Activated T-cell treated with anti-CD3 and anti-CD28 coated beads for 4 hours (primary cell): ENCODE measurements at places on chromosomes 11 and 22.

DNA sequence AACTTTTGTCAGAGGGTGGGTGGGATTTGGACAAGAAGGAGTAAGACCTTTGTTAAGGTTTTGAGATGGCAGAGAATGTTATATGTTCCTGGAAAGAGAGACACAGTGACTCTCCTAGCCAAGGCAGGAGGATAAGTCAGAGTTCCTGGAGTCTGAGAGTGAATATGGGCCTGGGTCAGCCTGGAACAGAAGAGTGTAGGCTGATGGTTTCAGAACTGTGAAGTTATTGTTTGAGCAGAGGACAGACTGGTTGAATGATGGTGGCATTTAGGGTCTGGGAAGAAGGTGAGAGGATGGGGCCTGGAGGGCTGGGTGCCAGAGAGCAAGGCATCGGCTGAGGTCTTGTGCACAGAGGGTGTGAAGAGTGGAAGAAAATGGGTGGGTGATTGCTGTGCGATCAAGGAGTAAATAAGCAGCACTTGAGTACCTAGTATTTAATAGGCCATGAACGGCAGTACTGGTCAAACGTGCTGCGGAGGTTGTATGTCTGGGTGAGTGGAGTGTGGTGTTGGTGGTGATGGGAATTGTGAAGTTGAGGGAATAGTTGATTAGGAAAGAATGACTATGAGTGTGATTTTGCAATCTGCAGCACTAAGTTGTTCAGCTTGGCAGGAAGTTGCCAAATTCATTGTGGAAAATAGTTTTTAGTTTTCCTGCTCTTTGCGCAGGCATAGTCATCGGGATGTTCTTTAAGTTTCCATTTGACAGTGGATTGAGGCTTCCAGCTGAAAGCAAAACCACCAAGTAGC lies 1.8 kb downstream of the PANX1 start:
- DNase-seq = no peak

DNA sequence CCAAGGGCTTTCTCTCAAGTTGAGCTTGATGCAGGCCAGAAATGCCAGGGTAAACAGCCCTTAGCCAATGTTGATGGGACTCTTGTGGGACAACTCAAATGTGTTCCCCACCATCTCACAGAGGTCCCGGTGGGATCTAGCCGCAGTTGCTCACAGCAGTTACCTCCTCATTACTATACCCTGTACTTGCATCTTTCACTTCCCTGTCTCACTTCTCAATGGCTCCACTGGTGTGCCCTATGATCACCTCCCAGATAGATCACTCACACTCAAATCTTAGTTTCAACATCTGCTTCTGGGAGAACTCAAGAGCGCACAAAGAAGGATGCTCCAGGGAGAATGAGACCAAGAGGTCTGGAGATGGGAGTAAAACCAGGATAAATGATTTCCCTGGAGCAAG lies 47.0 kb downstream of the RCN1 start:
- DNase-seq = no peak

GRCh38 chr11:45659818-45660160 lies 5.6 kb downstream of the CHST1 start:
- no peak for DNase-seq

DNA sequence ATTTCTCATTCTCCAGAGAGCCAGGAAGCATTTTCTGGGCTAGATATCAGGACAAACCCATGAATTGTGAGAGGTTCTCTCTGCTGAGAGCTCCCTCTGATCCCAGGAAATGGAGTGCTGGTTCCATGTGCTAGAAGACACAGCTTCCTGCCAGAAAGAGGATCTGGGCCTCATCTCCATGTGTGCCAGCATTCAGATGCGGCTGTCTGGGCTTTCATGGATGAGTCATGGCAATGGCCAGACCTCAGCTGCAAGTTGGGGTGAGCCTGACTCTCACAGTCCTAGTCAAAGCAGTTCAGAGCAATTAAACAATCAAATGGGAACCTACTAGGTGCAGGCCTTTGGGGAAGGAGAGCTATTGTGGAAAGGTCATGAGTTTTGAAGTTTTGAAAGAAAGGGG lies 82.3 kb upstream of the EED start:
- DNase-seq = no peak

DNA sequence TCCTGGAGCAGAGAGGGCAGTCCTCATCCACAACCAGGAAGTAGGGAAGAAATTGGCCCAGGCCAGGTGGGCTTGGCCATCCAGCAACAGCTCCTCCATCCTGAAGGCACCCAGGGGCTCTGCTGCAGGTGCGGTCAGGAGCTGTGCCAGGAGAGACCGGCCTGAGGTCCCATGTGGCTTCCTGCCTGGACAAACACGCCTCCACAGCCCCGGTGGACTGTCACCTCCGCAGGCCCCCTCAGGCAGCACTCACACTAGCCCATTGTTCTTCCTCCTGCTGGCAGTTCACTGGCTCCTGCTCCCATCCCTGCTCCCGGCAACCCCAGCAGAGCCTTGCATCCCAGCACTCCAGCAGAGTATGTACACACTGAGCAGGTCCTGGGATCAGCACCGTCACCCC lies 16.0 kb upstream of the POU2AF1 start:
- no peak for DNase-seq
